ENCODE measurements at places on chromosomes 16 and 17. TPM values are rescaled to one million over a fixed set of nuclear protein-coding genes. Genes with fewer than 3 reads are reported as not detected.

Gene SLFN14
- polyA plus RNA-seq, result not detected

Gene IL32
- 57.6 TPM for polyA plus RNA-seq

Gene MRC2
- 0.33 TPM for polyA plus RNA-seq

Gene TMEM238L
- polyA plus RNA-seq, result not detected

GRCh38 chr16:61403386-61403785 lies 632.9 kb downstream of the CDH8 start:
- no peaks in the 10 kb centered on the region for H3K4me1 ChIP-seq
- no peak for DNase-seq
- no peaks in the 10 kb centered on the region for H3K27me3 ChIP-seq
- H3K27ac ChIP-seq, result no peak overlapping the region

DNA sequence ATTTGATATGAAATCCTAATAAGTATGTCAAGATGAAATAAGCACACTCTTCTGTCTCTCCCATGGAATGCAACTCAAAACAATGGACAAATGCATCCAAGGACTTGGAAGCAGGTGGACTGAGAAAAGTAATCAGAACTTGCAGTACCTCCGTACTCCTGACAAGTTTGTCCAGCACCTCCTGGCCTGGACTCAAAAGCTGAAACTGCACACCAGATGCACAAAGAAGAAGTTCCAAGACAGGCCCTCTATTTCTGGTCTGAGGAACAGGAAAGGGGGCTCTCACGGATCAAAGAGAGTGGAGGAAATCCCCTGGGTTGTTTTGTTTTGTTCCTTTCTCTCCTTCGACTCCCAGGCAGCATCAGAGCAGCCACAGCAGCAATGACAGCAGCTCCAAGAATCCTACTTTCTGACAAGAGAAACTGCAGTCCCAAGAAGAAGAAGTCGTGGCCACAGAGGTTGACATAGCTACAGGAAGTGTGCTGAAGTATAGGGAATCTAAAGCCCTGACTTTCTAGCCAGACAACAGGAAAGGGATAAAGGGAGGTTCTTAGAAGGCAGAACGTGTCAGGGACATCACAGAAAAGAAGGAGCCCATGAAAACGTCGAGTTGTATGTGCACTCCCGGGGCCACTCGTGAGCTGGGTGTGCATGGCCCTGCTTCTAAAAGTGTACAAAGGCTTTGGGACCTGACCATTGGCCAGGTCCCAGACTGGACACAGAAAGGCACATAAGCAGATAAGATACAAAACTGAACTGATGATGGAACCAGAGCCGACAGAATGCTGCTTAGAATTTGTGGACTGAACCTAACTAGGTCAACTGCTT lies 29.3 kb downstream of the AKAP10 start:
- peaks cover 13% of the 10 kb centered on the region for H3K36me3 ChIP-seq
- peak overlapping the region; percentile 50 for H3K27ac ChIP-seq
- no peak for DNase-seq

- no peak overlapping the region for H3K27ac ChIP-seq
- H3K36me3 ChIP-seq, result no peaks in the 10 kb centered on the region
- no peaks in the 10 kb centered on the region for H3K27me3 ChIP-seq
- H3K4me1 ChIP-seq, result peaks cover 4% of the 10 kb centered on the region
- no peak overlapping the region for H3K4me3 ChIP-seq
- DNase-seq, result no peak
Measured at GRCh38 chr16:84949772-84950436, 61.4 kb downstream of the ZDHHC7 start.
